ENCODE measurements at places on chromosomes 3 and 15.
A peak's percentile ranks its signal among the peaks of the same experiment; 100 is the strongest.

- DNase-seq = no peak
Measured at GRCh38 chr15:66594344-66594743, 28.5 kb upstream of the LCTL start.

DNA sequence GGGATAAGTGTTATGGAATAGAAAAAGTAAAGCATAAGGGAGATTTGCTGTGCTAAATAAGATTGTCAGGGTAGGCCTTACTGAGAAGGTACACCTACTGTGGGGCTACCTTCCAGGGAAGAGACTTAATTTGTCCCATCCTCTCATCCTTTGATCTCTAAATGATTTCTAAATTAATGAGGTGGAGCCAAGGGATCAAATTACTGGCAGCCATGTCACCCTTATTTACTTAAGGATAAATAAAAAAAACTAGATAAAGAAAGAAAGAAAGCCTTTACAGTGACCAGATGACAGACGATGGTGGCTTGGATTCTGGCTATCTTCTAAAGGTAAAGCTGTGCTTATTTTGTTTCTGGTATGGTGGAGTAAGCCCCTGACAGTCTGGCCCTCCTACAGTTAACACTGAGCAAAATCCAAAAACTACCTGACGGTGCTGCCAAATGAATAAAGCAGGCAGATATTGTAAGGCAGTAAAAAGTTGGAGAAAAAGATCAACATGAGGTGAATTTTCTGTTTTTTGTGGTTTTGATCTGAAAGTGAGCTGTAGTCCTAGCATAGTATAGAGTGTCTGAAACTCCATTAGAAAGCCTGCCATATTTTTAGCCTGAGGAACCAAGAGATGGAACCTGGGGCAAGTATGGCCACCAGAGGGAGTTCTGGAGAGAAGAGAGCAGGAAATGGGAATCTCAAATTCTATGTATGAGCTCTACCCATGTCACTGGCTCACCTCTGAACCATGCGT, 285.1 kb upstream of the MANF start:
- DNase-seq = peak; percentile 60

DNA sequence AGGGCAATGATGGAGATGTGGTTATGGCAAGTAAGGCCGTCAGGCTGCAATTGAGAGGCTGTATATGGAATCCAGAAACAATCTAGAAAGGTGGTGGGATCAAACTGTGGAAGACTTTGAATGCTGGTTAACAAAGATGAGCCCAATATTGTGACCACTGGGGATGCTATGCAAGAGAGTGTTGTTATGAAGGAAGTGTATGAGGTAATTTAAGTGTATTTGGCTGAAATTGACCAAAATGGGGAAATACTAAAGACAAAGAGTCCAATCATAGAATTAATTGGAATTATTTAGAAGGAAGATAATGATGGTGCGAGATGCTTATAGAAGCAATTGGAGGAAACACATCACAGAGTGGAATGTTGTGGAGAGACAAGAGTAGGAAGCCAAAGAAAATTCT, 24.5 kb downstream of the BTLA start:
- DNase-seq = no peak

- DNase-seq = no peak
Measured at GRCh38 chr3:37190667-37191066, 16.3 kb upstream of the LRRFIP2 start.

GRCh38 chr3:3196148-3196861, 16.8 kb upstream of the CRBN start:
- no peak for DNase-seq

- DNase-seq = no peak
Measured at GRCh38 chr3:20288050-20288449, 102.0 kb upstream of the SGO1 start.

- no peak for DNase-seq
Measured at GRCh38 chr15:57328479-57328878, 47.8 kb upstream of the CGNL1 start.

DNA sequence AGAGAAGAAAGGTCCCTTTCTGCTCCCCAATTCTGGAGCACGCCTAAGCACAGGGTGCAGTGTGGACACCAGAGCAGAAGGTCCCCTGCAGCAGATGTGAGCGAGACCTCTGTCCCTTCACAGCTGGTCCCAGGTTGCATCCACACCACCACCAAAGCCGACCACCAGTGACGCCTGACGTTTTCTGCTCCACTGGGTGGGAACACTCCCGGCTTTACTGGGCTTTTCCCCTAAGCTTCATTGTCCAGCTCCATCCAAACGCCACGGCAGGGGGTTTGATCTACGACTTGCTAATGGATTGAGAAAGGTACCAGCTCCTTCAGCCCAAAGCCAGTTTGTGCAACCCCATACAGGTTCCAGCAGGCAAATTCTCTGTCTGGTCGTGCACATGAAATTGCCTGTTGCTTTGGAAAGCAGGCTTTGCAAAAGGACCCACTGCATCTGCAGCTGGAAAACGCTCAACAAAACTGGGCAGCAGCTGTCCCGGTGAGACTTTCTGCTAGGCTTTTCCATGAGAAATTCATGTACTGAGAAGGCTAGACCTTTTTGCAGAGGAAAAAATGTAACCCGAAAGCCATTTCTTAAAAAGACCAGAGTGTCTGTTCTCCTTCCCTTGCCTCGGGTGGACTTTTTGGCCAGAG, 31.1 kb downstream of the ADAMTS17 start:
- no peak for DNase-seq

DNA sequence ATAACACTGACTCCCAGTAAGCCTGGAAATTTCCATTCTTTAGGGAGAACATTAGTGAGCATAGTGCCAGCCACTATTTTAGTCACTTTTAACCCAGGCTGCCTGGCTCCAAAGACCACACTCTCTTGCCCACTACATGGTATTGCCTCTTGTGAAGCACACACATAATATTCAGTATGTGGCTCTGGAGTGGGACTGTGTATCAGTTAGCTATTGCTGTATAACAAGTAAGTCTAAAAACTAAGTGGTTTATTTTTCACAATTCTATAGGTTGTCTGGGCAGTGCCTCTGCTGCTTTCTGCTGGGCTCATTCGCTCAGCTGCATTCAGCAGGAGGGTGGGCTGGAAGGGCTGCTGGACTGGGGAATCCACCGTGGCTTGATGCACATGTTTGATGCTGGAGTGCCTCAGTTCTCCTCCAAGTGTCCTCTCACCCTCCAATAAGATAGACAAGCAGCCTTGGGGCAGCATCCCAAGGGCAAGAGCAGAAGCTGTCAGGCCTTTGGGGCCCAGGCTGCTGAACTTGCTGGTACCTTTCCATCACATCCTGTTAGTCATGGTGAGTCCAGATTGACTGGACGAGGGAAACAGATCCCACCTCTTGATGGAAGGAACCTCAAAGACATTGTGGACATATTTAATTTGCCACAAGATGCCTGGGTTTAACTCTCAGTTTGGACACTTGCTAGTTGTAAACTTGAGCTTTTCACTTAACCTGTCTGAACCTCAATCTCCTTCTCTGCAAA, 66.6 kb upstream of the TLE3 start:
- no peak for DNase-seq

GRCh38 chr3:187648177-187648576, 22.0 kb downstream of the SST start:
- no peak for DNase-seq

DNA sequence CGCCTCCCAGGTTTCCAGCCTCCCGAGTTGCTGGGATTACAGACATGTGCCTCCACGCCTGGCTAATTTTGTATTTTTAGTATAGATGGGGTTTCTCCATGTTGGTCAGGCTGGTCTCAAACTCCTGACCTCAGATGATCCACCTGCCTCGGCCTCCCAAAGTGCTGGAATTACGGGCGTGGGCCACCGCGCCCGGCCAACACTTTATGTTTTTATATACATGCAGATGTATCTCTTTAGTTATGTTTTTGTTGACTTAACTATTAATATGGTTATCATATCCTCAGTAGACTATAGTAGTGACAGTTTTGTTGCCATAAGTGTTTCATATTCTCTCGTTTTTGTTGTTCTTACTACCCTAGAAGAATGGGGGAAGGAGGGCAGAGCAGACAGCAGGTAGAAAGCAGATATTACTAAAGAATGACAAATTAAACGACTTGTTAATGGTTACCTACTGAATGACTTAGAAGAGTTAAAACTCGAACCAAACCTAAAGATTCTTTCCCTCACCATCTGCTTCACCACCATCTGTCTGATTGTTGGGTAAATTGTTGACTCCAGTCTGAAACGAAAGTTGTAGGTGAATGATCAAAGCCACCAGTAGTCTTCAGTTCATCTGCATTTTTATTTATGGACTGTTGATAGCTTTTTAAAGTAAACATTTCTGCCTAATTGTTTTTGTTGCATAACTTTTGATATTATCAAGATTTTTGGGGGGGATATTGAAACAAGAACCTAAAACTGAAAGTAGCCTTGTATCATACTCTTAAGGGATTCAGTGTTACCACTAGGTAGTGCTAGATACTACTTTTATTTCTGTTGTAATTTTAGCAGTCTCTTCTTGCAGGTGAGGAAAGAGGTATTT, 89.3 kb downstream of the RASA2 start:
- peak; percentile 51 for DNase-seq

DNA sequence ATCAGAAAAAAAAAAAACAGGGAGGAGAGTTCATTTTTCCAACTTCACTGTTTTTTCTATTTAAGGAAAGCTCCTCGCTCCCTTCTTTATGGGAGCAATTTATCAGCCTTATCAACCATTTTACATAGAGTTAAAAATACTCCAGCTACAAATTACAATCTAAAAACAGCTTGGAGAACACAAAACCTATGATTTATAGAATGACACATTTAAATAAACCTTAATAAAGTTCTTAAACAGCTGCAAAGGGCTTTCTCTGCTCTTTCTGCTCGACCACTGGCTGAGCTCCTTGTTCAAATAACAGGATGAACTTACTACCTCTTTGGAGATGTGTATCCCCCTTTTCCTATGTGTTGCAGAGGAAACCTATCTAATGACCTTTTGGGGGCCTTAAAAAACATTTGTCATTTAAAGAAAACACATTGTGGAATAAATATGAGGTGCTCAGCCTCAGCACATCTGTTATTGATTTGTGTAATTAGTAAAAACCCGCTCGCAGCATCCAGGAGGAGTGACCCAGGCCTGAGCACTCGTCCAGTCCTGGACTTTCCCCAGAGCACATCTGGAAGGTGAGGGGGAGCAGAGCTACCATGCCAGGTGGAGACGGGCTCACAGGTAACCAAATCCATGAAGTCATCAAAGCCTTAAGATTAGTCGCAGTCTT, 231.2 kb downstream of the ATP8B4 start:
- DNase-seq = no peak

DNA sequence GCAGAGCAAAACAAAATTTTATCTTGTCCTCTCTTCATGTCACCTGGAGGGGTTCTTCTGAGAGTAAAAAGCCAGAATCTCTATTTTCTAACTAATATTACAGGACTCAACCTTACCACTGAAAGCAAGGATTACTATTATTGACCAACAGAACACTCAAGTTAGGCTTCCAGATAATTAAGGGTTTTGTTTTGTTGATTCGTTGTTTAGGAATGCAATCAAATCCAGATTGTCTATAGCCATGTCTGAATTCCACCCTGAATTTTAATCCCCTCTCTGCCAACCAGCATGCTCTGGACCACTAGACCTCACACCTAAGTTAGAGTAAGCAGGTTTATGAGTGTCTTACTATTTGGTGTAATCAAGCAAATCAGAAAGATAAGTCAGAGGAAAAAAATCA, 90.7 kb downstream of the PEAK1 start:
- no peak for DNase-seq

GRCh38 chr3:164550857-164551256, 527.4 kb downstream of the SI start:
- no peak for DNase-seq

- peak; percentile 67 for DNase-seq
Measured at GRCh38 chr15:57732526-57733331, 26.2 kb downstream of the POLR2M start.

DNA sequence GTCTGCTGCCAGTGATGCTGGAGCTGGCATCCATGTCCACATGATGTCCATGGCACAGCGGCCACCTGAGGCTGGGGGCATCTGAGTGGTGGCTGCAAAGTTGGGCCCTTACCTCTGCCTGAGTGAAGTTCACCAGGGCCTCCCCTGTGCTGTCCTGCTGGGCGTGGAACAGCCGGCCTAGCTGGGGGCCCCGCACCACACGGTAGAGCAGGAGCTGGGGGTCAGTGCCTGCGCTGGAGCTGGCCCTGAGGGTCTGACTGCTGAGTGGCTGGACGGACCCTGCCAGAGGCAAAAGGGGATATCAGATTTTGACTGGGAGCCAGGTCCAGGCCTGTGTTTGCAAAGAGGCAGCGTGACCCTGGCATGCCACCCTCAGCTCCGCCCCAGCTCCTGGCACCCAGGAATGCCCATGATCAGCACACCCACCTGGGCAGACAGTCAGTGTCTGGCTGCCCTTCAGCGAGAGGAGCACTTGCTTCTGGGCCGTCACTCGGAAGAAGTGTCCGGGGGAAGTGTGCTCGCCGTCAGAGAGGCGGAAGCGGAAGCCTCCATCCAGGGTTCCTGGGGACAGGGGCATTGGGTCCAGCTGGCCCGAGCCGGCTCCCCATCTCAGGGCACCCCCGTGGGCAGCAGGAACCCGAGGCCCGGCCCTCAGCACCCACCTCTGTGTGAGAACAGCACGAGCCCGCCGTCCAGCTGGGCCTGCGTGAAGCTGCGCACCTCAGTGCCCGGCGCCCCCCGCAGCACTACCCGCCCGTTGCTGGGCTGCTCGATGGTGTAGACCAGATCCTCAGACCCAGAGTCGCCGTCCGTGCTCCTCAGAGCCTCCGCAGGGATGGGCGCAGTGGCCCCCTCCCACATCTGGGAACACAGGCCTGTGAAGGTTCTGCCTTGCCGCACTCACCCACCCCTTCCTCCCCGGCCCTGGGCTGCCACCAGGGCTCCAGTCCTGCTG, 30.2 kb downstream of the CSPG4 start:
- no peak for DNase-seq

- no peak for DNase-seq
Measured at GRCh38 chr3:127000119-127000518, 17.2 kb downstream of the PLXNA1 start.

DNA sequence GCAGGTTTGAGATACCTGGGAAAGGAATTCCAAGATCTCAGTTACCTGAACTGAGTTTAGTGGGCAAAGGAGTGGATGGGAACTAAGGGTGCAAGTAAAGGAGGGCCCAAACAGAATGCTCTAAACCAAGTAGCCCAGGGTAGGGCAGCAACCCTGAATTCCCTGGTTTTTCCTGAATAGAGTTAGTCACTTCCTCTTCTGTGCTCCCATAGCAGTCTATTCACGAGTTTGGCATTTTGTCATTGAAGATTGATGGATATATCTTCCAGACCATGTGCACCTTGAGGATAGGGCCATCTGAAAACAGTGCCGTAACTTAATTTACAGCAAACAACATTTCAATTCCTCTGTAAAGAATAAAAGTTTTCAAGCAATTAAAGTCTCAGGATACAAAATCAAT, 18.5 kb upstream of the PTX3 start:
- DNase-seq = peak; percentile 86

DNA sequence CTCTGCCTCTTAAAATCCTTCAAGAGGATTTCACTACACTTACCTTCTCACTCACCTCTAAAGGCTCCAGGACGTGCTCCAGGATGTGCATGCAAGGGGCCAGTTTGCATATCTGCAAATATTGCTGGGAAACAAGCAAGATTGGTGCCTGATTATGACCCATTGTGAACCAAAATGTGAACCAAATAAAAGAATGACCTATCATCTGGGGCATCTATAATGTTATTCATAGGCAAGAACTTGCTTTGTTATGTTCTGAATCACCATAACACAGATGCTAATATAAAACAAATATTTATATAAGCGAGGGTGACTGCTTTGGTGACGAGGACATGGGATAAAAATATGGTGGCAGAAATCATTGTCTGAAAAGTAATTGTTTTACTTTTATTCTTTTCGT, 5.5 kb downstream of the IL12A start:
- no peak for DNase-seq

GRCh38 chr3:45477041-45477725, 88.8 kb downstream of the LARS2 start:
- no peak for DNase-seq
